ENCODE measurements at places on chromosomes 6 and 20.

GRCh38 chr6:2245877-2246863, 765 bp upstream of the GMDS start:
- DNase-seq, result peak; percentile 66

DNA sequence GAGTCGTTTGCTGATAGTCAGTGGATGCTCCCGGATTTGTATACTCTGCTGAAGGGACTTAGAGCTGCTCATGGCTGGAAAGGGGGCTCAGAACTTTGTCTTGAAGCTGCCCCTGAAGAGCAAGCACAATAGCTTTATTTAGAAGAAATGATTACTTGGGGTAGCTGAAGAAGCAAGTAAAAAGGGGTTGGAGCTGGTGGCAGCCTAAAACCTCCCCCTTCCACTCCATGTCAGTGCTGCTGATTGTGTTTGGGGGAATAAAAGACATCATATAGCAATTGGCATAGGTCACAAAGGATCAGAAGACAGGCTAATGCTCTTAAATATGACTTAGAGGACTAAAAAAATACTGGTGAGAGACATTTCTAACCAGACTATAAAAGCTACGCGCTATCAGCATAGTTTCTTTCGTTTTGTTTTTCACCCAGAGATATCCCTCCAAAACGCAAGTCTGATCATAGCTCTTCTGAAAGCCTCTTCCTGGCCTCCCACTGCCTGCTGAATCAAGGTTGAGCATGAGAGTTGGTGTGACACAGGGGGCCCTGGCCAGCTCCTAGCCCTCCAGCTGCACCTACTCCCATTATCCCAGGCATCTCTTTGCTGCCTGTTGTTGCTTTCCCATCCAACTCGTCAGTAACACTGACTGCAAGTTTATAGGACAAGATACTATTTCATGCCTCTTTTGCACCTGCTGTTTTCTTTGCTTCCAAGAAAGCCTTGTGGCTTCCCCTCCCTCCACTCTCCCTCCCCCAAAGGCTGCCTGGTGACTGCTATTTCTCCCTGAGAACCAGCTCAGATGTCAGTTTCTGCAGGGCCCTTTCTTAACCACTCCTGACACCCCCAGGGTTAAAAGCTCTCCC, 33.9 kb upstream of the SGK1 start:
- DNase-seq, result peak; percentile 29

DNA sequence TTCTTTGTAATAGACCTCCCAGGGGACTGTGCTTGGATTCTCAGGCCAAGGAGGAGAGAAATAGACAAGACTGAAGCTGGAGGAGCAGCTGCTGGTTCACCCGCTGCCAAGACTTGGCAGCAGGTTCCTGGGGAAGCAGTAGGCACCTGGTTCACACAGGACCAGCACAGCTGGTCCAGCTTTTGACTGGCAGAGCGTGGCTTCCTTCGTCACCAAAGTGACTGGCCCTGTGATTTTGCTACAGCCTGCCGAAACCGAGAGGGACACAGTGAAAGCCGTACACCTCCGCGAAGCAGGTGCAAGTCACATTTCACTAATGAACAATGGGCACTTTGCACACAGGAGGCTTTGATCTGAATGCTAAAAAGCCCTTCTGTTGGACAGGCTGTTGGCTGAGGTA, 199.0 kb downstream of the RNF144B start:
- no peak for DNase-seq

GRCh38 chr6:125307150-125307838, 5.5 kb upstream of the HDDC2 start:
- no peak for DNase-seq

DNA sequence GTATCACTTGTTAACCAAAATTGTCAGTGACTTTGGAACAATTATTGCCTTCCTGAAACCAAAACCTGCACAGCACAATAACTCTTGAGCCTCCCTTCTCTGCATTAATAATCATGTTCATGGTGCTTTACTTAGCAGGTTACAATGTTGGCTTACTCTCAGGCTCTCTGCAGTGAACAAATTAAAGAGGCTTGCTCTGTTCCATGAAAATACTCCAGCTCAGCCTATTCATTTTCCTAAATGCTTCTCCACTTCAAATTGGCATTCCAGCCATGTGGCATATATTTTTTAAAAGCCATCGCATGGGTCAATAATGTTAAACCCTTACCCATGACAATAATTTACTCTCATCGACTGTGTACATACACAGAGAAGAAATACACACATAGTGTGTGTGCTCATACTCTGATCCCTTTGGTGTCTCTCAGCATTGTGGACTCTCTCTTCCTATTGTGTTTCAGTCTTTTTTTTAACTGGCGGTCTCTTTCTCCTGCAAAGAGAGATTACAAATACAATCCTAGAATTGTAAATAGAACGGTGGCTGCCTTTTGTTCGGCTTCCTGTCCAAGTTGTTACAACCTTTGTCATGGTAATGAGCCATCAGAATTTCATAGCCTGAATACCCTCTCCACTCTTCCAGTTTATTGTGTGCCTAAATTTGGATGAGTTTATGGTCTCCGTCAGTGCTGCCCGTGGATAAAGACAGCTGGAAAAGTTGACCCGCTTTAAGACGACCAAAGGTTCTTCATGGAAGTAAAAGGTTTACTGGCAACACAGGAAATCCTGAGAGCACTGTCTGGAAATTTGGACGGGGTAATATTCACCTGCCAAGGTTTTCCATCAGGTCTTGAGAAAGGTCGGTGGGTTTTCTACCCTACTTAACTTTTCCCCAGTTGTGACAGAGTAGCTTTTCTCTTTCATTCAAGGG, 263.6 kb downstream of the CD83 start:
- peak; percentile 29 for DNase-seq

DNA sequence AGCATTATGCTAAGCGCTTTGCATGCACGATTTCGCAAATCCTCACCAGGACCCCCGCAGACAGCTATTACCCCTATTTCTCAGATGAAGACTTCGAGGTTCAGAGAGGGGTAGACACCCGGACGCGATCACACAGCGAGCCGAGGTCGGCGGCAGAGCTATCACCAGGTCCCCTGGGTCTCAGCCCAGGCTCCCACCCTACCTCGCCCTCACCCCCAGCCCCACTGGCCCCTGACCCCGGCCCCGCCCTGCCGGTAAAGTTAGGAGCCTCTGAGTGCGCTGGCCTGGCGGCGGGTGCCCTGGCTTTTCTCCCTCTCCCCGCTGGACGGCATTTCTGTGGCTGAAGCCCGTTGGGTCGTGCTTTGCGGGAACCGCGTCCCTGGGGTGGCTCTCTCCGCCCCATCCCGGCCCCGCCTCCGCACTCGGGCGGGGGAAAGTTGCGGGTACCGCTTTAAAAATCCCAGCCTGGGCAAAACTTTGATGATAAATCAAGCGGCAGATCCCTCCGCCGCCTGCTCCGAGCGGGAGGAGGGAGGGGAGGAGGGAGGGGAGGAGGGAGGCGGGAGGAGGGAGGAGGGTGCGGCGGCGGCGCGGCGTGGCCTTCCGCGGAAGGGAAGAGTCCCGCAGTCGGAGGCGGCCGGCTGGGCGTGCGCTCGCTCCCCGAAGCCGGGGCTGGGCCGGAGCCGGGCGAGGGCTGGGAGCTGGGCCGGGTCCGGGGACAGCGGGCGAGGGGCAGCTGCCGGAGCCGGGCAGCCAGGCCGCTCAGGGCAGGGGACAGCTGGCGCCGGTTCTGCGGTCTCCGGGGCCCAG, at the start of gene VSTM2L:
Gene VSTM2L, plus strand, starts transcription at position 624 of the 810 bp plus-strand sequence. CDS start 224 bp downstream, outside the sequence.
- peak; percentile 73 for DNase-seq

DNA sequence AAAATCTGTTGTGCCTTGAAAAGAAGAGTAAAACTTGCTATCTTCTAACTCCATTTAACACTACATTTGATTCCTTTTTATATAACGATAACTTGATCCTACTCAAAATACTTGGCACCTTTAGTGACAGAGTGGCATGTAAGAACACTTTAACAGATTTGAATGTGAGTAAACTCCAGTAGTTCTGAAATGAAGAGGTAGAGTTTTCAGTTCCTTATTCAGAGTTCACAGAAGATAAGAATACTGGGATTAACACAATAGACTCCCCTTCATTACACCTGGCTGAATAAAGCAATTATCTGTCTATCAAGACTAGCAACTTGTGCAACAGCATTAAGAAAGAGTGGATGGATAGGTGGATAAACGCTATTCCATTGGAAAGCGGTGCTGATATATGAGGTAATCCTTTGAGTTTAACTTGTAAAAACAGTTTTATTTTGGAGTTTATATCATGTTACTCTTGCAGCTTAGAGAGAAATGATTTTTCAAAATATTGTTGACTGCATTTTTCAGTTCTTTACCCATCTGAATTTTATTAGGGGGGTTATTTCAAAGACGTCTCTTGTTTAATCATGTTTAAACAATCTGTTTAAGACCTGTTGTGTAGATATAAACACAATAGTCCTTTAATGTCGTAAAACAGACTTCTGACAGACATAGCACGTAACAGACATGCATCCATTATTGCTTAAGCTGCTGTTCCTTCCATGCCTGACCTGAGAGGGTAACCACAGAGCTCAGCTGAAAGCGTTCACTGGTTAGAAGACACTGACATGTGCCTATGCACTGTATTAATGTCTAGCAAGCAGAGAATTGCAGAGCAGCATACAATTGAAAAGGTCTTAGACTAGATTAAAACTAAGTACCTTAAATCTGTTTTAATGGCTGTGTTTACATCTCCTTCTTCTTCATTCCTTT, 102.4 kb upstream of the SUPT3H start:
- DNase-seq, result no peak

GRCh38 chr6:126153661-126154060, 167.3 kb downstream of the TRMT11 start:
- DNase-seq, result no peak

DNA sequence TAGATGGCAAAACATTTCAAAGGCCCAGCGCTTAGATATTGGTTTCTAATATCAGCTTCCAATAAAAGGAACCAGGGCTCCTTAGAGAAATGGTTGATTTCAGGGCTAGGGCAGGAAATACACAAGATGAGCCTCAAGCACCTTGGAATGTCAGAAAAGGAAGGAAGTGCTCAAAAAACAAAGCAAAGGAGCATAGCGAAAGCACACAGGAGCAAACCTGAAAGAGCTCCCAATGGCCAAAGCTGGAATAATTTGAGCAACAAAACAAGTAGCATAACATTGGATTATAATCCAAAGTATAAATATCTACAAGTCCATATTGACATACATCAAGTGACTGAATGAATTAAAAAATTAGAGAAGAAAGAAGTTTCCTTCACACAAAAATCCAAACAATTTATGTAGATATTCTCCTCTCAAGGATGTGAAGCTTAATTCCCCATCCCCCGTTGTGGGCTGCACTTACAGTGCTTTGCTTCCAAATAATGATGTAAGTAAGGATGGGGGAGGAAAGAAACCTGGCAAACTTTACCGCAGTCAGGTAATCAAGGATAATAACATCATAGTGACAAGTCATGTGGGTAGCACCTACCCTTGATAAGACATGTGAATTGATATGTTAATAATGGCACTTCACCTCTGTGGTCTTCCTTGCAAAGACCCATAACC, 132.9 kb upstream of the DST start:
- peak; percentile 44 for DNase-seq

GRCh38 chr6:109864050-109864449, 114.1 kb upstream of the GPR6 start:
- DNase-seq, result no peak

DNA sequence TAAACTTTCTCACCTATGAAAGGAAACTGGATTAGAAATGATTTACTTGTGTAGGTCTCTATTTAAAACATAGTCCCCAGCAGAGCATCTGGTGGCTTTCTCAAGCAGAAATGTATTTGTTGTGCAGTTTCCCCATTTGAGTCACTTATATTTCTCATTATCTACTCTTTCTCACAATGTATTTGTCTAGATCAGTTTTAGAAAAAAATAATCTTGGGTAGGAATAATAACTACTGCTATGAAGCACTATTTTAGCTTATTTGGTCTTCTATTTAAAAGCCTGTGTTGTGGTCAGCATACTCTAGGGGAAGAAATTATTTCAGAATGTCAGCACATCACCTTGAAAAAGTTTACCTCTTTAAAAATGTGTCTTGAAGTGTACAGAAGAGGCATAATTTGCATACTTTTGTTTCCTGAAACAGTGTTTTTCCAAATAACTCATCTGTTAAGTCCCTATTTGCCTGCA, 60.9 kb upstream of the PRL start:
- DNase-seq, result no peak

- peak; percentile 80 for DNase-seq
Measured at GRCh38 chr20:47272893-47273590, 83.5 kb downstream of the ZMYND8 start.

DNA sequence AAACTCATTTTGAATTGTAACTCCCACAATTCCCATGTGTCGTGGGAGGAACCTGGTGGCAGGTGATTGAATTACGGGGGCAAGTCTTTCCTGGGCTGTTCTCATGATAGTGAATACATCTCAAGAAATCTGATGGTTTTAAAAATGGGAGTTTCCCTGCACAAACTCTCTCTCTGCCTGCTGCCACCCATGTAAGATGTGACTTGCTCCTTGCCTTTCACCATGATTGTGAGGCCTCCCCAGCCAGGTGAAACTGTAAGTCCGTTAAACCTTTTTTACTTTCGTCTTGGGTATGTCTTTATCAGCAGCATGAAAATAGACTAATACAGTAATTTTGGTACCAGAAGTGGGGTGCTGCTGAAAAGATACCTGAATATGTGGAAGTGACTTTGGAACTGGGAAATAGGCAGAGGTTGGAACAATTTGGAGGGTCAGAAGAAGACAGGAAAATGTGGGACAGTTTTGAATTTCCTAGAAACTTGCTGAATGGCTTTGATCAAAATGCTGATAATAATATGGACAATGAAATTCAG, 41.4 kb upstream of the SAMHD1 start:
- DNase-seq, result no peak

- DNase-seq, result no peak
Measured at GRCh38 chr20:53044296-53044695, 72.1 kb downstream of the TSHZ2 start.

DNA sequence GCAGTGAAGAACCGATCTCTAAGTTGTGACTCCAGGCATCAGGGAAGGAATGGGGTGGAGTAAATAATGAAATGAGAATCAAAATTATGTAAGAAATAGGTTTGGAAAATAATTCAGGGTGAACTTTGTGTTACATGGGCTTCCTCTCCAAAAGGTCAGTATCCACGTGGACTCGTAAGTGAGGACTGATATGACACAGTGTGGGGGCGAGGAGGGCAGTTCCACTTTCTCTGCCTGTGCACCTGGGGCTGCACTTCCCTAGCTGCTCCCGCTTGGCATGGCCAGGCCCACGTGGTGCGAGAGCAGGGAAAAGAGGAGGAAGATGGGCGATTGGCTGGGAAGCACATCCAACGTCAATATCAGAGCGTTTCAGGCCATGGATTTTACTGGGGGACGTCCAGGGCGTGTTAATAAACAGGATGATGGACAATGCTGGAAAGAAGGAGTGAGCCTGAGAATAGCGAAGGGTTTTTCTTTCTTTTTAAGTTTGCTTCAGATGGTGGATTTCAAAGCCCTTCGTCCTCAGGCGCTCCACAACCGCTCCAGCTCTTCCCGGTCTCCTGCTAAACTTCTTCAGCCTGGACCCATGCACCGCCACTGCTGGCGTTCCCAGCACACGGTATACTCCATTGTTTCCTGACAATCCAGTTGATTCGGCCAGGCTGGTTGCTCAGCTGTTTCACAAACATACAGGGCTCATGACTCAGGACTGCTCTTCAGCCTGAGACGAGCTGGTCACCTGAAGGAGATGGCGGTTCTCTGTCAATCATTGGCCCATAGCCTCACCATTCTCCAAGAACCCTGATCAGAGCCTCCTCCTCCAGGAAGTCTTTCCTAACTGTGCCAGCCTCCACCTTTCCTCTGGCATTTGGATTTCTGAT, 11.8 kb downstream of the CCR6 start:
- no peak for DNase-seq
